ENCODE measurements at places on chromosomes 16 and 17.

- no peak for DNase-seq
Measured at GRCh38 chr17:63772801-63773271, 561 bp downstream of the CCDC47 start.

- no peak for DNase-seq
Measured at GRCh38 chr17:74289688-74290087, 15.7 kb downstream of the DNAI2 start.

DNA sequence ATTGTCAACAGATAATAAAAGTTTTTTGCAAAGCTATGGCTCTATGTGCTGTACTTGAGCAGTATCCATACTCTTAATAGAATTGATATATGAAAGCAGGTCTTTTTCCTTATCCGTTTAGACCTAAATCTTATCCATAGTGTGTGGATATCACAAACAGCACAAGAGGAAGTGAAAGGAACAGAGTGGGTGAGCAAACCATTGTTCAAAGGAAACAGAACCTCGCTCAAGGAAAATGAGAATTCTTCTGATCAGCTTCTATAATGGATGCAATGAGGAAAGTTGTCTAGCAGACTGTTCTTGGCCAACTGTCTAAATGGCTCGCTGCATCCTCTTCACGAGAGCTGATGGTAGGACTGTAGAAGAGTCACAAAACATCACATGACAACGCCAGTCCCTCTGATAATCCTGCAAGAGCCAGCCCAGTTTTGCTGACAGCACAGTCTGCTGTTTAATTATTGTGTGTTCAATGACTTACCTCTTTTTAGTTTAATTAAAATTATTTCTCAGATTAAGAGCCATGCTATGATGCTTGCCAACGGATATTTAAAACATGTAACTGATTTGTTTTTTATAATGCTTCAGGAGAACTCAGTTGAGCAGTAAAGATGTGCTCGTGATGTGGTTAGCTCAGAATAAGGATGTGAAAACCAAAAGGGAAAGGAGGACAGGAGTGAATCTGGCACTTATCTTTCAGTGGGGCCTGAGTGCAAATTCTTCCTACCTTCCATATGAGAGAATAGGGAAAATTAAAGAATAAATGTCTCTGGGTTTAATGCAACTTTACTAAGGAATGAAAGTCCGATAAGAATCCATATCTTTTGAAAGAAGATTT is 38.5 kb downstream of the WWOX start:
- DNase-seq = no peak

- no peak for DNase-seq
Measured at GRCh38 chr16:29900888-29901606, 759 bp downstream of the ASPHD1 start.

DNA sequence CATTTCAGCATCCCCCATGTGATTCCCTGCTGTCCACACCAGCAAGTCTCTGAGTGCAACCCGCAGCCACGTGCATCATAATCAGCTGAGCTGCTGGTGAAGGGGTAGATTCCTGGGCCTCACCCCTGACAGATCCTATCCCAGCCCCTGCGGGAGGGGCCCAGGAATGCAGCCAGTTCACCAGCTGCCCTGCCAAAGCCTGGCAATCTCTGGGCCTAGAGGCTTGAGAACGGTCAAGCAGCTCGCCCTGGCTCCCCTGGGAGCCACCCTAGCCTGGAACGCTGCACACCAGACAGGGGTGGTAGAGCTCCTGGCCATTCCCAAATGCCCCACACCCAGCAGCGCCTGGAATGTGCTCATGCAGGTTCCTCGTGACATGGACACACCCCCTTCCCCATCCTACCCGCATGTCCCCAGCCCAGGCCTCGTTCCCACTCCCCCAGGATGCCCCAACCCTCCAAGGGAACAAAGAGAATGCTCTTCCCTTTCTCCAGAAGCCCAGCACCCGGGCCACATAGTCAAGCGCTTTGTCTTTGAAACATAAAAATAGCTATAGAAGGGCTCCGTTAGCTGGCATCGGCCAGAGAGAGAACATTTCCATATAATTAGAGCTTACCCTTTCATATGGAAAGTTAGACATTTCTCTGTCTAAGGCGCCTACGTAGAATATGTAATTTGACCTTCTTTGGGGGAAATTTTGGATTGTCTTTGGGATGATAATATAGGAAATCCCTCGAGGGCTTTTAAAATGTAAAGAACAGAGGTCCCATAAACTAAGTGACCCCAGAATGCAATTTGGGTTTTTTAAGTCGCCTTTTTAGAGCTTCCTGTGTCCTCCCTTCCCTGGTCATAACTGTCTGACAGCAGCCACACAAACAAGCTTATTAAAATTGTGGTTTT is 3.4 kb downstream of the CEP295NL start:
- DNase-seq = no peak

GRCh38 chr16:15948532-15949209 is 745 bp upstream of the ABCC1 start:
- no peak for DNase-seq

DNA sequence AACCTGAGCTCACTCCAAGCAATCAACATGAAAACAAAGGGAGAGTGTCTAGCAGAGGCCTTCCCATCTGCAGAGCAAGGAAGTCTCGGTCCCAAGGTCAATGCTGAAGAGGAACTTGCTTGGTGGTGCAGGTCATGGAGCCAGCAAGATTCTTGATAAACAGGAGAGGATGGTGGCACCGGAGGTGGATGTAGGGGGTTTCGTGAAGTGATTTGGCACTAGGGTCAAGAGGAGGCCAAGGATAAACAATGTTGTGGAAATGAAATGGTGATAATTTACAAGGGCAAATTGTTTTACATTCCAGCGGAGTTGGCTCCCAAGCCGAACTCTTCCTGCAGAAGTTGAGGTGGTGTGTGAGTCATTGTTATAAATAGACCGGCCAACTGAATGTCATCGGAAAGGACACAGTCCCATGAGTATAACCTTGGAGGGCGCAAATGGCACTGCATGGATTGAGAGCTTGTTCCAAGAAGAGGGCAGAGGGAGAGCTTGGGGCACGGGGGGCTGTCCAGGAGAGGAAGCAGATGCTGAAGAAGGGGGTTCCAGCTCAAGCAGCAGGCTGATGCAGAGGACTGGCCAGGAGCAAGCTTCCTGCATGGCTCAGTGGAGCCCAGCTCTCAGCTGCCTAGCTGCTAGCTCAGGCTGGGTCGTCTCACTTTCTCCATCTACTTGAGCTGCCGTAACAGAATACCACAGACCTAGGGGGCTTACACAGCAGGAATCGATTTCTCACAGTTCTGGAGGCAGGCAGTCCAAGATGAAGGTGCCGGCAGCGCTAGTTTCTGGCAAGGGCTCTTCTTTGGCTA is 136.6 kb downstream of the COPRS start:
- no peak for DNase-seq

DNA sequence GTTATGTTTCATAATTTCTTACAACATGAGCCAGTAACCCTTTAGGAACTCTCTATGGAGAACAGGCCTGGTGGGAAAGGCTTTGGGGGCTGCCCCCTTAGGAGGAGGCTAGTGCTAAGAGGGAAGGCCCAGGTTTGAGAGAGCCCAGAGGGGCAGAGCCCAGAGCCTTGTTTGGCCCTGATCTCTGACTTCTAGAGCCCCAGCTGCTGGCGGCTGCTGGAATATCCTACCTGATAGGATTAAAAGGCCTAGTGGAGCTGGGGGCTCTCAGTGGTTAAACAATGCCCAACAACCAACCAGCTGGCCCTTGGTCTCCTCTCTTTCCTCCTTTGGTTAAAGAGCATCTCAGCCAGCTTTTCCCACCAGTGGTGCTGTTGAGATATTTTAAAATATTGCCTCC is 54.1 kb downstream of the IGF2BP1 start:
- no peak for DNase-seq

DNA sequence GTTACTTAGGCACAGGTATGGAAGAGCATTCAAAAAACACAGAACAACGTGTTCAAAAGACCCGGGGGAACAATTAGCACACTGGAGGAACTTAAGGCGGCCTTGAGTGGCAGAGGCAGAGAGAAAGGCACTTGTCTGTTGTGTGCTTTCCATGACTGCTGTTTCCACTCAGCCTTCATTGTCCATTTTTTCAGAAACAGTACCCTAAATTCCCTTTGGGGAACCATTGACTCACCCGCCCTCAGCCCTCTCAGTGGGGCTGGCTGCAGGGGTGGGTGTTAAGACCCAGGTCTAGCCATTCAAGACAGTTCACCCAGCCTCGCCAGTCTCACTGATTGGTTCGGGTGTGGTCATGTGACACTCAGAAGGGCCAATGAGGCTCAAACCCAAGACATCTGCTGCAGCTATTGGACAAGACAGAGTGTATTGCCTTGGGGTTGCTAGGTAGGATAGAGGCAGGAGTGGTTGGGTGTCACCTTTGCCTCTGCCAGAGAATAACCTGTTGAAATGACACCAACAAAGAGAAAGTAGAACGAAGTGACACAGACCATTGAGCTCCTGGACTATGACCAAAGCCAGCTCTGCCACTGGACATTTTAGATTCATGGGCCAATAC is 19.6 kb upstream of the CEP20 start:
- no peak for DNase-seq

DNA sequence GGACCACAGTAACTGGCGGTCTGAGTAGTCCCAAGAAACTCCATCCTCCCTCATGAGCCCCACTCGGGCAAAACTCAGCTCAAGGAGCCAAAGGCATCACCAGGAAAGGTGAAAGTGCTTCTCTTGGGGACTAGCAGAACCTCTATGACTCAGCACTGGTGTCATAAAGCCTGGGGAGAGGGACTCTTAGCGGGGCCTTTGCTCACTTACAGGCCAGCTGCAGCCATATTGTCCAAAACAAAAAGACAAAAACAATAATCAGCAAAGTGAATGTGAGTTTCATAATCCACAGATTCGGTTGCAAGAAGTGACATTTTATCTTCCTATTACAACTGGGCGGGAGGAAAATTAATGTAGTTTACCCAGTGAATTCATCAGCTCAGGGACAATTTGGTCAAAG is at the start of gene TEKT5:
Gene TEKT5, minus strand, starts transcription at position 101 of the 400 bp plus-strand sequence. Its CDS starts 57 bp downstream, at position 44.
- no peak for DNase-seq

GRCh38 chr17:57555636-57556175 is 189.4 kb downstream of the CCDC182 start:
- DNase-seq = no peak

GRCh38 chr17:48528153-48528935 is 2.5 kb downstream of the HOXB1 start:
- no peak for DNase-seq

GRCh38 chr17:30952638-30953393 is 18.0 kb upstream of the RNF135 start:
- no peak for DNase-seq

GRCh38 chr16:49932434-49932833 is 76.5 kb upstream of the ZNF423 start:
- DNase-seq = no peak

GRCh38 chr16:67333315-67333714 is 6.7 kb downstream of the LRRC36 start:
- DNase-seq = no peak

- no peak for DNase-seq
Measured at GRCh38 chr17:45834471-45835396, 9.9 kb upstream of the SPPL2C start.

- no peak for DNase-seq
Measured at GRCh38 chr16:80931801-80932707, 74.6 kb downstream of the CMC2 start.

DNA sequence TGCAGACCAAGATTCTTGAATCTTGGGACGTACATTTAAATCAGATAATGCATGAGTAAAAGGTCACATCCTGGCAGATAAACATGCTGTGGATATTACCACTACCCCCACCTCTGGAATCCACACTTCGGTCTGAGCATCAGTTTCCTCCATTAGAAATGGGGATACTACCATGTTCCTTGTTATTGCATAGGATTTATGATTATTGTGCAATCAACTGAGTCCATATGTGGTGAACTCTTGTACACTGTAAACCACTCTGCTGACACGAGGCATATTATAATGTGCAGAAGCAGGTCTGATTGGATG is 108.7 kb downstream of the VAT1L start:
- DNase-seq = no peak

- no peak for DNase-seq
Measured at GRCh38 chr17:80817321-80817845, 174.3 kb upstream of the CHMP6 start.

- no peak for DNase-seq
Measured at GRCh38 chr16:58128711-58129096, 477 bp downstream of the CFAP20 start.

DNA sequence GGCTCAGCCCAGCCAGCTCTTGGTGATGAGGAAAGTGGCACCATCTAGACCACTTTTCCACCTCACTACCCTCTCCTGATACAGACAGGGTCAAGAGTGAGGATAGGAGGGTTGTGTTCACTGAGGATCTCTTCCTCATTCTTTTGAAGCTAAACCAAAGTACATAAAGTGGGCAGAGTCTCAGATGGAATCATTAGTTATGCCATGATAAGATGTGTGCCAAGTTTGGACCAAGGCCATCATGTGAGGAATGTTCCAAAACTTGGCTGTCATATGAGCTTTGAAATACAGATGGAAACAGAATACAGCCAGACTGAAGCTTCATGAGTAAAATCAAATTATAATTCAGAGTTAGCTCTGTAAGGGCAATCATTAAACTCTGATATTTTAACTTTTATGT is 37.2 kb downstream of the ACSM1 start:
- DNase-seq = no peak

- no peak for DNase-seq
Measured at GRCh38 chr17:69499318-69499717, 84.8 kb downstream of the MAP2K6 start.

- no peak for DNase-seq
Measured at GRCh38 chr17:43547659-43548256, 1.6 kb upstream of the ETV4 start.

GRCh38 chr17:44966348-44967025 is 1.6 kb downstream of the C1QL1 start:
- no peak for DNase-seq

DNA sequence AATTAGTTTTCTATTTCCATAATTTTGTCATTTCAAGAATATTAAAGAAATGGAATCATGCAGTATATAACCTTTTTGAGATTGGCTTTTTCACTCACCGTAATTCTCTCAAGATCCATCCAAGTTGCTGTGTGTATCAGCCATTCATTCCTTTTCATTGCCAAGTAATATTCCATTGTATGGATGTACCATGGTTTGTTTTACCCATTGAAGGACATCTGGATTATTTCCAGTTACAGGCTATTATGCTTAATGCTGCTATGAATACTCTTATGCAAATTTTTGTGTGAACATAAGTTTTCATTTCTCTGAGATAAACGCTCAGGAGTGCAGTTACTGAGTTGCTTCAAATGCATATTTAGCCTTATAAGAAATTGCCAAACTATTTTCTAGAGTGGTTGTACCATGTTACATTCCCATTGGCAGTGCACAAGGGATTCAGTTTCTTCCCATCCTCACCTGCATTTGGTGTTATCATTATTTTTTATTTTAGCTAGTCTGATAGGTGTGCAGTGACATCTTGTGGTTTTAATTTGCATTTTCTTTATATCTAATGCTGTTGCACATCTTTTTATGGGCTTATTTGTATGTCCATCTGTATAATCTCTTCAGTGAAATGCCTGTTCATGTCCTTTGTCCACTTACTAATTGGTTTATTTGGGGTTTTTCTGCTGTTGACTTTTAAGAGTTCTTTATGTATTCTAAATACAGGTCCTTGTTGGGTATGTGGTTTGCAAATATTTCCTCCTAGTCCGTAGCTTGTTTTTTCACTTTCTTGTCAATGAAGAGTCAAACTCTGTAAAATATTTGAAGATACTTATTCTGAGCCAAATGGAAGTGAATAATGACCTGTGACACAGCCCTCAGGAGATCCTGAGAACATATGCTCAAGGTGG is 32.7 kb downstream of the BMERB1 start:
- DNase-seq = no peak

- no peak for DNase-seq
Measured at GRCh38 chr16:68227183-68227793, 8.6 kb downstream of the ESRP2 start.

GRCh38 chr16:78289373-78289772 is 189.9 kb downstream of the WWOX start:
- DNase-seq = no peak

All from activated CD8-positive, alpha-beta memory T cell treated with anti-CD3 and anti-CD28 coated beads for 1 hour (primary cell).